GM10248 (cell line): ENCODE measurements at places on chromosomes 16 and 17.
A peak's percentile ranks its signal among the peaks of the same experiment; 100 is the strongest.

DNA sequence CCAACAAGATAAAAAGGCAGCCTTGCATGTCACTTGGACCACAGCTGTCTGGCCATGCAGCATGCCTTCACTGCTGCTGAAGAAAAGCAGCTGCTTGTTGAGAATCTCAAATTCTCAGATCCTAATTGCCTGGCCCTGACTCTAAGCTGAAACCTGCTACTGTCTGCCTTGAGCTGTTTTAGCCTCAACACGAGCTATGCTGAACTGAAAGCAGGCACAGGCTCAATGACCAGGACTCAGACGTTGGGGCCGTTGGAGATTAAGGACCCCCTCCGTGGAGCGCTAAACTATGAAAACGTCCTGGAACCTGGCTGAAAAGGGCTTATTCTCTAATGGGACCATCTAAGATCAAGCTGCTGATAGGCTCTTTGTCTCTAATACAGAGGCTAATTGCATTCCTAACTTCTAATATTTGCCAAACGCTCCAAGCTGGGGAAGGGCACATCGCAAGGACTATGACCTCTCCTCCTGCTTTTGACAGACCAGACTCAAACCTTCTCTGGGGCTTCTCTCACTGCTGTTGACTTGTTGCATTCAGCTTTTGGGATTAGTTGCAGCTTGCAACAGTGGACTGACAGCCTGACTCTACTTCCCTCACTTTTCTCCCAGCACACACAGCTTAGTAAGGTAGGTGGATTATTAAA is 4.6 kb upstream of the PLK1 start:
- DNase-seq: no peak

DNA sequence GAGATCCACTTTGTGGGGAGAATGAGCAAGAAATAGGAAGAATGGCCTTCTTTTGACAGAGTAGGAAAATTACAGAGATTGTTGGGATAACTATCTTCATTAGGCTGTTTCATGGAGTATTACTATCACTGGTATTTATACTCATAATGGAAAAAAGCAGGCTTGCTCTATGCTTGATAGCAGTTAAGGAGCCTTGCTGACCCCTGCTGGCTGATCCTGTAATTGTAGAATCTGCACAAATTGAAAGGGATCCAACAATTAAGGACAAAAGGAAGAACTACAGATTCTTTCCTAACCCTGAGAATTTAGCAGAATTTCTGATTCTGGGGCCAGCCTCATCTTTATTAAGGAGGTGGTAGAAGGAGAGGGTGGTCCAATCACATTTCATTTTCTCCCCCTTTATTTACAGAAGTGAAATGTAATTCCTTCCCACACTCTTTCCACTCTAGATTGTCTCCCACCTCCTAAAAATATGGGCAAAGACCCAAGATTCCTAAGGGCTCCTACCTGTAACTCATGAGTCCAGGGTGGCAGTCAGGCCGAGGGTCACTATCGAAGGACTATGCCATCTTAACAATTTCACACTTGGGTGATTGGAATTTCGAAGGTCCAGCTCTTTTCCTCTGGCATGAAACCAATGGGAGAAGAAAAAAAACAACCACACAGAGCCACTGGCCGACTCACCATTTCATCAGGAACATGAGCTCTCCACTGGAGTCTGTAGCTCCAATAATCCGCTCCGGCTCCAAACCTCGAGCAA is 26.3 kb downstream of the NFE2L1 start:
- DNase-seq: peak; percentile 64

GRCh38 chr16:88703486-88704309 is 2.5 kb downstream of the RNF166 start:
- DNase-seq: peak; percentile 50

DNA sequence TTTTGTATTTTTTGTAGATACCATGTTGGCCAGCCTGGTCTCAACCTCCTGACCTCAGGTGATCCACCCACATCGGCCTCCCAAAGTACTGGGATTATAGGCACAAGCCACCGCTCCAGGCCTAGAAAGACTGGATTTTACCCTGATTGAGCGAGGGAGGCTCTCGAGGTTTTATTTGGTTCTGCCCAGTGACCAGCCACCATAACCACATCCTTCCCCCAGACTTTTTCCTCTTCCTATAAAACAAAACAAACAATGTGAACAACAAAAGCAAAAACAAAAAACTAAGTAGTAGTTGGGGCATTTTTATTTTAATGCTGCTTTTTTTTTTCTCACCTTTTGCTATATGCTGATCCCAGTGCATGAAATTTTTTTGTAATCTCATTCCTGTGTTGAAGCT is 509.6 kb downstream of the MAF start:
- no peak for DNase-seq

GRCh38 chr17:37676115-37676925 is 33.1 kb upstream of the DDX52 start:
- no peak for DNase-seq

DNA sequence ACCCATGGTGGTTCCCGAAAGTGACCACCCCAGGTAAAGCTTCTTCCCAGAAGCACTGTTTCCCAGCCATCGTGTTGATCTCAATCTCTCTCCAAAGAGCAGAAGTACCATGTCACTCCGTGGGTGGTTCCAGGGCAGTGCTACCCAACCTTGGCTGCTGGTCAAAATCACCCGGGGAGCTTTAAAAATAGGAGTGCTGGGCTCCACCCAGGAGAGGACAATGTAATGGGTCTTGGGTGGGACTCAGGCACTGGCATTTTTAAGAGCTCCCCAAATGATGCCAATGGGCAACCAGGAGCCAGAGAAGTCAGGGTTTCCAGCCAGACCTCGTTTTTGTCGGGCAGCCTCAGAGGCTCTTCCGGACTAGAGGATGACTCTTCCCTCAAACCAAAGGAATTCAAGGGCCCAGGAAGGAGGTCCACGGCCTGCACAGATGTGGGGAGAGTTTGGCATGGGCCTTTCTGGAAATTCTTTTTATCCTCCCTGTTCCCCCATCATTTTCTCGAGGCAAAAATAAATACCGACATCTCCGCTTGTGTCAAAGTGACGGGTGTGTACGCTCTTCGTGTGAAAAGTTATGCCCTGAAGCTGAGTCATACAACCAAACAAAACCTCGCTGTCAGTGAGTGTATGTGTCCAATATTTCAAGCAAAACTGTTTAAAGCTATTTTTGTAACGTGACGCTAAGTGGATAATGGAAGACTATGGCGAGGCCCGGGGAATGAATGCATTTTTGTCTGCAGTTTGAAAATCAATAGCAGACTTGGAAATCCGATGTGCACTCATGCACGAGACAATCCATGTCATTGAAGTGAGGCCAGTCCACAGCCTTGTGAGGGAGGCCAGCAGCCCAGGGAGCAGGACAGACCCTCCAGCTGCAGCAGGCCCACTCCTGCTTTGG is 364.1 kb downstream of the FOXL1 start:
- no peak for DNase-seq

DNA sequence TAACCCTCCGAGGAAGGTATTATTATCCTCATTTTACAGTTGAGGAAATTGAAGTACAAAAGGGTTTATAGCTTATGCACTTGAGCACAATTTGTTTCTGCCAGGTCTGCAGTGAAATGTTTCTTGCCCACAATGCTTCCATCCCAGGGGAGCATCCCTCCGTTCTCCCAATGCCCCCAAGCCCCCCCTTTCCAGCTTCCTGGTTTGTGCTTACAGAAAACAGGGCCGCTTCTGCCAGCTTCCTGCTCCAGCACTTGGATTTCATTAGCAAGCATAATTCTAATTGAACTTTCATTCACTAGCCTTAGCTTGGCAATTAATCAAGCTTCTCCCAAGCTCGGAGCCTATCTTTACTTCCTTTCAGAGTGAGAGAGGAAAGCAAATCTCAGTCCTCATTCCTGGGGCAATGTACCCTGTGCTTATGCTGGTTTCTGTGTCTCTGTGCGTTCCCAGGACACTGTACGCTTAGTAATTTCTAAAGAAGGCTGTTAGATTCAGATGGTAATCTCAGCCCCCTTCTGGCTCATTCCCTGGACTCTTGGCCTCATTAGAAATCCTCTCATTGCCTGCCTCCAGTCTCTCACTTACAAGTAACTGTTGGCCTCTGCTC is 141.6 kb downstream of the HS3ST2 start:
- no peak for DNase-seq

GRCh38 chr17:16287563-16288027 is 65.7 kb downstream of the CENPV start:
- peak; percentile 53 for DNase-seq

- no peak for DNase-seq
These were observed 7.8 kb downstream of the HOXB1 start for GRCh38 chr17:48523010-48523409.

- DNase-seq: peak; percentile 11
These were observed 9.9 kb downstream of the C17orf100 start for GRCh38 chr17:6661464-6661848.

DNA sequence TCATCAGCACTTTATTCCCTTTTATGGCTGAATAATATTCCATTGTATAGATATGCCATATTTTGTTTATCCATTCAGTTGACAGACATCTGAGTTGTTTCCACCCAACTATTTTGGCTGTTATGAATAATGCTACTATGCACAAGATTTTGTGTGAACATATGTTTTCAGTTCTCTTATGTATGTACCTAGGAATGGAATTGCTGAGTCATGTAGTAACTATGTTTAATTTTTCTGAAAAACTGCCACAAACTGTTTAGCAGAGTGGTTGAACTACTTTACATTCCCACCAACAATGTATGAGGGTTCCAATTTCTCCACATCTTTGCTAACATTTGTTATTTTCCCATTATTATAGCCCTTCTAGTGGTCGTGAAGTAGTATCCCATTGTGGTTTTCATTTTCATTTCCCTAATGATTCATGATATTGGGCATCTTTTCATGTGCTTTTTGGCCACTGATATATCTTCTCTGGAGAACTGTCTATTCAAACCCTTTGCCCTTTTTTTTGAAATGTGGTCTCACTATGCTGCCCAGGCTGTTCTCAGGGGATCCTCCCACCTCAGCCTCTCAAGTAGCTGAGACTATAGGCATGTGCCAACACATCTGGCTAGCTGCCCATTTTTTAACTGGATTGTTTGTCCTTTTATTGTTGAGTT is 26.3 kb downstream of the SMURF2 start:
- peak; percentile 31 for DNase-seq

GRCh38 chr17:66614469-66614868 is 220.4 kb upstream of the CACNG5 start:
- no peak for DNase-seq

DNA sequence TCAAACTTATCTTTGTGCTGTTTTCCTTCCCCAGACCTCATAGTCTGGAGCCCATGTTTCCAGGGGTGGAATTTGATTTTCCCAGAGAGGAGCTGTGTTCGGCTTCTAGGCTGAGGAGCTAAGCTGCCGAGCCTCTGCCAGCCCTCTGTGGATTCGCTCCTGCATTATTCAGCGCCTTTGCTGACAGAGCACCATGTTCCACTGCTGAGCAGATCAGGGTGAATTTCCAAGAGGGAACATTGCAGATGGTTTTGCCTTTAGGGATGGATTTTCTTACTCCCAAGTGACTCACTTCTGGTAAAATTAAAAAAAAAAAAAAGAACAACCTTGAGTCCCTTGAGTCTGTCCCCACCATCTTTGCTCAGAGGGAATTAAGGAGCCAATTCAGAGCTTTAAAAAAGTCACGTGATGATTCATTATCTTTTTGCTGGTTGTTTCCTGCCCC is 229.5 kb downstream of the PRKCA start:
- DNase-seq: no peak

DNA sequence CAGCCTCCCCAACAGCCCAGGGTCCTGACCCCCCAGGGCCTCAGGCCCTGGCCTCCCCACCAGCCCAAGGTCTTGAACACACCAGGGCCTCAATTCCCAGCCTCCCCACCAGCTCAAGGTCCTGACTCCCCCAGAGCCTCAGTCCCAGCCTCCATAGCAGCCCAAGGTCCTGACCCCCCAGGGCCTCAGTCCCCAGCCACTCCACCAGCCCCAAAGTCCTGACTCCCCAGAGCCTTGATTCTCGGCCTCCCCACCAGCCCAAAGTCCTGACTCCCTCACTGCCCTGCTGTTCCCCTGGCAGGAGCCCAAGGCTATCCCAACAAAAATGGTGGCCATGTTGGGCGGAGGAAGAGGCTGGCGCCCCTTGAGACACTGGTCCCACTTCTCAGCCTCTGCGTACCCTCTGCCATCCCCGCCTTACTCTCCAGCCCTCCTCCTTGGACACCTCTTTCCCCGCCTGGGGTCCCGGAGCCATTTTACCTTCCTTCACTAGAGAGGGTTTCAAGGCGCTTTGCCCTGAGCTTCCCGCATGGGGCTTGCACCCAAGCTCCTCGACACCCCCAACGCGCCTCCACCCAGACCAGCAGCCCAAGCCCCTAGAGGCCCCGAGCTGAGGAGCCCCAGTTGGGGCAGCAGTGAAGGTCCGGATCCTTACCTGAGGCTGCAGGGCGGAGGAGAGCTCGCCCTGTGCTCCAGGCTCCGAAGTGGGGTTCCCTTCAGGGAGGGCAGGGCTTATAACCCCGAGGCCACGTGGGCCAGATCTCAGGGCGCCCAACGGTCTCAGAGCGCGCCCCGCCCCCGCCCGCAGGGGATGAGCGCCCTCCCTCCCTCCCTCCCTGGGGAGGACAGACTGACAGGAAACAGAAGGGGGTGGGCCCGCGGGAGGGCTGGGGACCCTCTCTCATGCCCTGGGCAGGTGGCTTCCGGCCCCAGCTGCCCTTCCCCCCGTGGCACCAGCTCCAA is 3.5 kb upstream of the TSPOAP1 start:
- DNase-seq: peak; percentile 84

GRCh38 chr17:67558740-67559380 is 158.9 kb upstream of the NOL11 start:
- no peak for DNase-seq

DNA sequence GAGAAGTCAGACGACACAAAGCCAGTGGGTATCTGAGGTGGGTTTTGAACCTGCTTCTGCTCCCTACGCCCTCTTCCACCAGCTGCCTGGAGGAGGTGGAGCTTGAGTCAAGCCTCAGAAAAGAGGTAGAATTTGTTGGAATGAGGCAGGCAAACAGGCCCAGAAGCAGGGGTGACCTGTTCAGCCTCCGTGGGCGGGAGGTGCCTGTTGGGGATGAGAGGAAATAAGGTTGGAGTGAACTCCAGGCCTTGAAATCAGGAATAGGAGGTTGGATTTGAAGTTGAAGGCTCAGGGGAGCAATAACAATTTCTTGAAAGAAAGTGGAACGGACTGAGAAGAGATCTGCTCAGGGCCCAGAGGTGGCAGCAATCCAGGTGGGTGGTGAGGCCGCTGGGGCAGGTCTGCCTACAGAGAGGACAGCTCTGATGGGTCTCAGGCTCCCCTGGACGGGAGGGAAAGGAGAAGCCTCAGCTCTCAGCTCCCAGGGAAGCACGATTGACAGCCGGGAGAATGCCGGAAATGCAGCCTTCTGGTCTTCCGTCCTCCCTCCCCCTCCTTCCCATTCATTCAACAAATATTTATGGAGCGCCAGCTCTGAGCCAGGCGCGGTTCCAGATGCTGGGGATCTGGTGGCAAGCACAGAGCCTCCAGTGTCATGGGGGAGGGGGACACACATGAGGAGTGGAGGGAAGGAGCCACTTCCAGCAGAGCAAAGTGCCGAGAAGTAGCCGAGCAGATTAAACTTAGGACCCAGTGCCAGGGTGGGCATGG is 61.9 kb upstream of the CIBAR2 start:
- no peak for DNase-seq

GRCh38 chr16:62751218-62751617 is 715.0 kb upstream of the CDH8 start:
- DNase-seq: no peak
